ENCODE measurements at places on chromosomes 3 and 15. TPM values are rescaled to one million over a fixed set of nuclear protein-coding genes. Genes with fewer than 3 reads are reported as not detected.

GRCh38 chr3:129501630-129502029 lies 26.8 kb upstream of the RHO start:
- no peak for DNase-seq

The ERC2 gene
- total RNA-seq = 1.2 TPM

DNA sequence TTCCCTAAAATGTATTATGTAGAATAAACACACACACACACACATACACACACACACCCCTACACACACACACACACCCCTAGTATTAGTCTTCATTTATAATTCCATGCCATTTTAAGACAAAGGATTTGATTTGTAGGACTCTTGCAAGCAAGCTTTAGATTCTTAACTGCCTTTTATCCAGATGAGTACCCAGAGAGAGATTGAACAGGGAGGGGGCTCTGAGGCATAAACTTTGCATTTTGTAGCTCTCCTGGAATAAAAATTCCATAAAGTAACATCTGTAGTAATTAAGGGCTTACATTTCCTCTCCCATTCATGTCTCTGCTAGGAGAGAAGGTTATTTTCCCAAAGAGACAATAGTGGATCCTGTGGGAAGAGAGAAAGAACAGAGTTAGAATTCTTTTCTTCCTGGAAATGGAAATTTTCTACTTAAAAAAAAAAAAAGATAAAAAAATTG lies 479.4 kb downstream of the RBMS3 start:
- DNase-seq = no peak

DNA sequence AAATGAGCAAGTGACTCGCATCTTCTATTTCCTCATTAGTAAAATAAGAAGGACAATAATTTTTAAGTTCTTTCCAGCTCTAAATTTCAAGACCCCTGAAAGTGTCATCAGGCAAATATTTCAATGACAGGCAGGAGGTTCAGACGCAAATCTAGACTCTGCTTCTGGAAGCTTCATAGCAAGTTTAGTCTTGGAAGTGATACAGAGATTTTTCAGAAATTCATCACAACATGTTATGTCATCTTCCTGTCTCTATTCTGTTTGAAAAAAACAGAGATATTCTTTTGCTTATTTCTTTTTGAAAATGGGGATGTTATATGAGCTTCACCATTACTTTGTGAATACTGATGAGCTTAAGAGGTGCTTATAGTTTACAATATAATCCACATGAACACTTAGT lies 74.0 kb downstream of the C3orf85 start:
- no peak for DNase-seq

DNA sequence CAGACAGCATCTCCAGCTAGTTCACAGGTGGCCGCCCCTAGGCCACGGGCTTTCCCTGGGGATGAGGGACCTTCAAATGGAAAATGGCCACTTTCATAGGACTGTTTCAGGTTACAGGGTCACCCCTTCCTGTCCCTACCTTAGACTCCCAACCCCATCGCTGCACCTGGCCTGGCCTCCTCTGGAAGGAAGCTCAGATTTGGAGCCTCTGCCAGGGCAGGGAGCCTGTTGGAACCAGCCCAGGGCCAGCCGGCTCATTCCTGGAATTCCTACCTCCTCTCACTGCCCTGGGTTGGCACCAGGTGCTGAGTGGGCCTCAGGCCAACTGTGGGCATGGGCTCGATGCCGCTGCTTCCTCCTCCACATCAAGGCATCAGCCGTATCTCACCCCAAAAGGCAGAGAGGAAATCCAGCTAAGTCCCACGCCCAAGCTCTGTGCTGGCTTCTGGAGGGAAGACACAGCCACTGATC lies 42.2 kb downstream of the KLHL25 start:
- no peak for DNase-seq
